Activated CD8-positive, alpha-beta memory T cell treated with anti-CD3 and anti-CD28 coated beads, Interleukin-2, amount 10 ng/mL, durations not matched to agents 7 days and 5 days (primary cell): ENCODE measurements at places on chromosomes 4 and X. TPM values are rescaled to one million over a fixed set of nuclear protein-coding genes. Genes with fewer than 3 reads are reported as not detected.

SHROOM2 gene
- not detected for total RNA-seq

DNA sequence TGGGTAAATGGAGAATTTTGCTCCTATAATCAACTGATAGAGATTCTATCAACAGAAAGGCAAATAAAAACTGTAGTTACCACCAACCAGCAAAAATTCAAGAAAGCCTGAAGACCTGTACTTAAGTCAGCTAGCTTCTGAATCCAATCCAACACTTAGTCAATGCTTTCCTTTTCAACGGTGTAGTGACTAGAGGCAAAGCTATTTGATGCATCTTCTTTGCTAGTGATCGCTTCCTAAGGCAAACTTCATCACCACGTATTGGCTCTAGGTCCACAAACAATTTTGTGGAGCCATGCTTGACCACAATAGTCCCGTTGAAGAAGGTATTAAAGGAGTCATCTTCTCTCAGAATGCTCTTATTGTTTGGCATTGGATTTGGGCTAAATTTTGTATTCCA lies 25.0 kb upstream of the UBA6 start:
- no peaks in the 10 kb centered on the region for H3K27me3 ChIP-seq
- H3K4me1 ChIP-seq: peaks cover 13% of the 10 kb centered on the region
- no peak for DNase-seq
- no peak overlapping the region for H3K4me3 ChIP-seq
- H3K36me3 ChIP-seq: peaks cover 35% of the 10 kb centered on the region

GRCh38 chrX:72019487-72019886 lies 108.8 kb downstream of the NHSL2 start:
- H3K27ac ChIP-seq: no peak overlapping the region
- peaks cover 61% of the 10 kb centered on the region for H3K27me3 ChIP-seq
- no peak for DNase-seq

DNA sequence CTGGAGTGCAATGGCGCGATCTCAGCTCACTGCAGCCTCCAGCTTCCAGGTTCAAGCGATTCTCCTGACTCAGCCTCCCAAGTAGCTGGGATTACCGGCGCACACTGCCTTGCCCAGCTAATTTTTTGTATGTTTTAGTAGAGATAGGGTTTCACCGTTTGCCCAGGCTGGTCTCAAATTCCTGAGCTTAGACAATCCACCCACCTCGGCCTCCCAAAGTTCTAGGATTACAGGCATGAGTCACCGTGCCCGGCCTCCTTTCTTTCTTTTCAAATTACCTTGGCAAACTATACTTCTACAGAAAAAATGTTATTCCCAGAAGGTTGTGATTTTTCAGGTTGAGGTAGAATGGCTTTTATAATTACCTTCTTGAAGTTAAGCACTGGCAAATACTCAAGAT lies 321.9 kb upstream of the PRPS2 start:
- H3K27ac ChIP-seq: no peak overlapping the region
- no peak overlapping the region for H3K4me3 ChIP-seq
- H3K4me1 ChIP-seq: no peaks in the 10 kb centered on the region
- no peaks in the 10 kb centered on the region for H3K36me3 ChIP-seq

GRCh38 chrX:71292669-71293365 lies 8.7 kb upstream of the ITGB1BP2 start:
- no peak for DNase-seq
- H3K27ac ChIP-seq: no peak overlapping the region
- H3K4me1 ChIP-seq: peaks cover 9% of the 10 kb centered on the region
- H3K36me3 ChIP-seq: peaks cover 48% of the 10 kb centered on the region
- H3K4me3 ChIP-seq: no peak overlapping the region

DNA sequence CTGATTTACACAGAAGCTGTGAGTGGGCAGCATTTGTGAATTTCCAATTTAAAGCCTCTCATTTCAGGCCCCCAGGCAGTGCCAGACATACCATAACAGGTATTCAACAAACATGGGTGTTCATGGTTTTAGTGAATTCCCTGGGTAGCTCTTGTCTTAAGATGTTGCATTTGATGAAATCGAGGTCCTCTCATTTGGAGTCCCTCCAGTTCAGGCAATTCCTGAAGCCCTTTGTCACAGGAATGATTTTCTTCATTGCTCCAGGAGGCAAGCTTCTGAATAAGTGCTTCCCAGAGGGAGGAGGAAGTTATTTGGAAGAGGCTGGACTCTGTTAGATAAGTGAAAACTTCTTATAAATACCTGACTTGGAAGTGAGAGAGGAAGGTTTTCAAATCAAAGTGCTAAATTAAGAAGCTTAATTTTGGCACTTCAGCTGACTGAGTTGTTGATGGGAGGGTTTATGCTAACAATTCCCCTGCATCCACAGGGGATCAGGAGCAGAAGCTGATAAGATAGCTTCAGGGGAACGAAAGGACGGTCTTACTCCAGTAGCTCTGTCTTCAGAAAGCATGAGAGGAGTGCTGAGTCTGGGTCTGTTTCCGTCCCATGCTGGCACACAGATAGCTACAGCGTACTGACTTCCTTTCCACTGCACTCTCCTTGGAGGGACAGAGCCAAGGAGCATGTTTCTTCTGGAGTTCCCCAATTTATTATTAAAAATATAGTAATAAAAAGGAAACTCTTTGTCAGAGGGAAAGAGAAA lies 543.1 kb downstream of the GBA3 start:
- no peaks in the 10 kb centered on the region for H3K4me1 ChIP-seq
- H3K27ac ChIP-seq: no peak overlapping the region
- DNase-seq: no peak
- H3K4me3 ChIP-seq: no peak overlapping the region

PWWP3B gene
- not detected for total RNA-seq

DNA sequence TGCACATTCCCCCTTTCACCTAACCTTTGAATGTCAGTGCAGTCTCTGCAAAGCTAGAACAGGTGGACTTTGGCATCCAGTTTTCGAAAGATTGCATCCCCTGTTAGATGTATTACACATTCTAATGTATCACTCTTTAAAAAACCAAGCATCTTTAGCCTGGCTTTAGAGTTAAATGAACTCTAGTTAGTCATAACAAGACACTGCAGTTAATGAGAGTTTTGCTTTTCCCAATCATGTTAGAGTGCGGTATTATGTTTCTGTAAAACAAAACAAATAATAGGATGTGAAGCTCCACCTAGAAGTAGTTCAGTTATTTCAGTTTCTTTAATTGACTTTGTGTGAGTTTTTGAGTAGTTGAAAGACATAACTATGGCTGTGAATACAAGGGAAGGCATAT lies 42.2 kb downstream of the PARM1 start:
- H3K4me1 ChIP-seq: no peaks in the 10 kb centered on the region
- no peaks in the 10 kb centered on the region for H3K36me3 ChIP-seq
- H3K27me3 ChIP-seq: no peaks in the 10 kb centered on the region

SULT1E1 gene
- not detected for total RNA-seq

- no peak for DNase-seq
- H3K27me3 ChIP-seq: no peaks in the 10 kb centered on the region
- H3K4me1 ChIP-seq: no peaks in the 10 kb centered on the region
- H3K27ac ChIP-seq: no peak overlapping the region
- no peaks in the 10 kb centered on the region for H3K36me3 ChIP-seq
- H3K4me3 ChIP-seq: no peak overlapping the region
These were observed 55.5 kb upstream of the PAK3 start for GRCh38 chrX:111040377-111041017.

GRCh38 chr4:107468812-107469211 lies 251.2 kb downstream of the PAPSS1 start:
- no peak for DNase-seq
- H3K27ac ChIP-seq: no peak overlapping the region
- no peaks in the 10 kb centered on the region for H3K27me3 ChIP-seq
- no peaks in the 10 kb centered on the region for H3K36me3 ChIP-seq

HEPH gene
- not detected for total RNA-seq

DNA sequence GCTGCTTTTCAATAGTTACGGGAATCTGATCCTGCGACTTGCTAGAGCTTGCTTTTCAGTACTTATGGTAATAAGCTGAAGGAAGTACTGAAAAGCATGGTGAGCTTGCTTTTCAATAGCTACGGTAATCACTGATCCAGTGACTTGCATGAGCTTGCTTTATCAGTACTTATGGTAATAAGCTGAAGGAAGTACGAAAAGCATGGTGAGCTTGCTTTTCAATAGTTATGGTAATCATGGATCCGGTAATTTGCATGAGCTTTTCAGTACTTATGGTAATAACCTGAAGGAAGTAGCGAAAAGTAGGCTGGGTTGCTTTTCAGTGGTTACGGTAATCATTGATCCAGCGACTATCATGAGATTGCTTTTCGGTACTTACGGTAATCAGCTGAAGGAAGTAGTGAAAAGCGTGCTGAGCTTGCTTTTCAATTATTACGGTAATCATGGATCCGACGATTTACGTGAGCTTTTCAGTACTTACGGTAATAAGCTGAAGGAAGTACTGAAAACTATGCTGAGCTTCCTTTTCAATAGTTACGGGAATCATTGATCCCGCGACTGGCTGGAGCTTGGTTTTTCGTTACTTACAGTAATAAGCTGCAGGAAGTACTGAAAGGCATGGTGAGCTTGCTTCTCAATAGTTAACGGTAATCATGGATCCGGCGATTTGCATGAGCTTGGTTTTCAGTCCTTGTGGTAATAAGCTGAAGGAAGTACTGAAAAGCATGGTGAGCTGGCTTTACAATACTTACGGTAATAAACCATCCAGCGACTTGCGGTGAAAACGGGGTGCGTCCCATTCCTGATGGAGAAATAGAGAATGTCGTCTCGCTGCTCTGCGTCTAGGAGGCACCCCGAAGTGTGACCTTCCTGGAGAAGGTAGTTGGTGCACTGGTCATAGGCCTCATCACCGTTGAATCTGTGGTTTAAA lies 6.5 kb downstream of the CRLF2 start:
- H3K36me3 ChIP-seq: peaks cover 4% of the 10 kb centered on the region
- peaks cover 6% of the 10 kb centered on the region for H3K27me3 ChIP-seq
- H3K27ac ChIP-seq: peak overlapping the region; percentile 46
- H3K4me3 ChIP-seq: peak overlapping the region; percentile 25
- peaks cover 29% of the 10 kb centered on the region for H3K4me1 ChIP-seq

DNA sequence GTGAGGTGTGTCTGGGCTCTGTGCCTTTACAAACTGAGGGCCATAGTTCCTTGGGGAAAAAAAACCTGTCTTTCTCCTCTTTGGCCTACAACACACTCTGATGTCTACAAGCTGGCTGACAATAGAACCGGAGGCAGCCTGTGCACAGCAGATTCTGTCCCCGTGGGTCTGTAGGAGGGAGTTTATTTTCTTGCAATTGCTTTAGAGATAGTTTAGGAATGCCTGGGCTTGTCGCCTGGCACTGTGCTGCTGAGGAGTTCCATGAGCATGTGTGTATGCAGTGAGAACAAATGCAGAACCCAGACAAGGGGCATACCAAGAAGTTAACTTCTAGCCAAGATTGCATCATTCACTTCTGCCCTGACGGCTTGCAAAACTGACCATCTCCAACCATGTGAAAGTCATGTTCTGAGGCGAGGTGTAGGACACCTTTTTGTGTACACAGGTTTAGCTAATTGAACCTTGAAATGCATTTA lies 54.1 kb downstream of the CCNI start:
- peaks cover 3% of the 10 kb centered on the region for H3K27me3 ChIP-seq
- no peak overlapping the region for H3K4me3 ChIP-seq
- H3K4me1 ChIP-seq: peaks cover 15% of the 10 kb centered on the region

- peaks cover 57% of the 10 kb centered on the region for H3K4me1 ChIP-seq
- H3K27me3 ChIP-seq: peaks cover 11% of the 10 kb centered on the region
- H3K4me3 ChIP-seq: peak overlapping the region; percentile 99
These were observed 25.9 kb downstream of the HOPX start for GRCh38 chr4:56655209-56655626.

ASMT gene
- total RNA-seq: 1.2 TPM

P2RY10 gene
- 105 TPM for total RNA-seq

CLIC2 gene
- 0.35 TPM for total RNA-seq

SLC26A1 gene
- total RNA-seq: not detected

LDB2 gene
- not detected for total RNA-seq

GRCh38 chr4:167234316-167234881 lies at the start of gene SPOCK3:
Gene SPOCK3 (minus strand): TSS chr4:167234494.
- H3K4me3 ChIP-seq: peak within 1 kb of the TSS; percentile 44
- H3K36me3 ChIP-seq: no peaks in the 10 kb centered on the region
- DNase-seq: peak; percentile 41
- H3K27me3 ChIP-seq: peaks cover 27% of the 10 kb centered on the region
- H3K4me1 ChIP-seq: peaks cover 4% of the 10 kb centered on the region

GRCh38 chrX:12768491-12768890 lies 22.7 kb upstream of the PRPS2 start:
- H3K27ac ChIP-seq: no peak overlapping the region
- no peak for DNase-seq
- peaks cover 4% of the 10 kb centered on the region for H3K4me1 ChIP-seq
- H3K36me3 ChIP-seq: no peaks in the 10 kb centered on the region
- H3K27me3 ChIP-seq: peaks cover 28% of the 10 kb centered on the region

DNA sequence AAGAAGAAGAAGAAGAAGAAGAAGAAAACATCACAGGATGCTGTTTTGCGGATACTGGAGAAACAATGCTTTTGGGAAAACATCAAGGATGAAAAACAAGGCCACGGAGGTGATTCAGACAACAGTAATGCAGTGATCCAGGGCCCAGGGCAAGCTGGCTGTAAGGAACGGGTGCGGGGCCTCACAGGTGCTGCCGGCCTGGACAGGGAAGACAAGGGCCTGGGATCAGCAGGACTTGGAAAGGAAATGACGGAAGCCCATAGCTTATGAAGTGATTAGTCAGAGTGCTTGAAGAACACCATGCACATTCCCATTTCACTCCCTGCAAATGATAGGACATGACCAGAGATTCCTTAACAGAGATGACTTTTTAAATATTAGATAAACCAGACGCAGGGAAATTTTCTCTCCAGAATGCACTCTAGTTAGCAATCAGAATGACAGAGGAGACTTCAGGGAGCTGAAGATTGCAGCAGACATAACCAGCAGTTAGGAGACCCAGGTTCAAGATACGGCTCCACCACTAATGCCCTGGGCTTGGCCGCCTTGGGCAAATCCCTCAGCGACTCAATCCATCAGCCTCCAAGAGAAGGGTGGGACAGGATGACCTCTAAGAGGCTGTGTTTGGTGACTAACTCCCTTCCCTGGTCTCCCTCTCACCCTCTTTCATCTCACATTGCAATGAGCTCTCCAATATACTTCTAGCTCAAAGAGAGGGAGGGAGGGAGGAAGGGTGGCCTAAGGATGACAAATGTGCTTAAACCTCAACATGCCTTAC lies 54.1 kb downstream of the APBB2 start:
- H3K27ac ChIP-seq: no peak overlapping the region
- no peaks in the 10 kb centered on the region for H3K36me3 ChIP-seq
- peaks cover 2% of the 10 kb centered on the region for H3K27me3 ChIP-seq
- no peaks in the 10 kb centered on the region for H3K4me1 ChIP-seq
- DNase-seq: no peak

DNA sequence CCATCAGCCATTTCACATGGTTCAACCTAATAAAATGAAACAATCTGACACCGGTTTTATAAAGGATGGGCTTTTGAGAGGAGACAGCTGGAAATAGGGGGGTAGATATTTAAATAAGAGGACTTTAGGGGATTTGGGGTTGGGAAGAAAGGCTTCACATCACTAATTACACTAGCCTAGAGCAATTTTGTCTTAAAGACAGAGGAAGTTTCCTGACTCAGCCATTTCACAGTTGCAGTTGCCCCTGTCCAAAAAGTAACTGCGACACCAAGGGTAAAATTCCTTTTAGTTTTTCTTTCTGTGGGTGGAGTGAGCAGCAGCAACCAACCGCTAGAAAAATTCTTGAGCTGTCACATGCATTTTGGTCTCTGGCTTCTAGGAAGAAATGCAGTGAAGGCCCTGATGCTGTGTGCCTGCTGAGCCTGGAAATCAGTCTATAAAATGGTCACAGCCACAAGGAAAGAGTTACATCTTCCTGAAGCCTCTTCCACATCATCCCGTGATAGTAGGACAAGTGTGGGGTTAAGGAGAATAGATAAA lies 233.6 kb downstream of the ZNF674 start:
- no peaks in the 10 kb centered on the region for H3K27me3 ChIP-seq
- no peaks in the 10 kb centered on the region for H3K36me3 ChIP-seq
- DNase-seq: no peak
